ENCODE measurements at places on chromosomes 2 and 18. TPM values are rescaled to one million over a fixed set of nuclear protein-coding genes. Genes with fewer than 3 reads are reported as not detected.
A peak's percentile ranks its signal among the peaks of the same experiment; 100 is the strongest.

Gene RFTN2
- total RNA-seq: not detected

Gene COL4A4
- not detected for total RNA-seq

Gene SH3BP4
- 0.18 TPM for total RNA-seq

Gene UGT1A9
- total RNA-seq: not detected

Gene HTR2B
- not detected for total RNA-seq

Gene MOCOS
- total RNA-seq: 0.16 TPM

Gene TEX44
- total RNA-seq: not detected

- no peak overlapping the region for H3K4me3 ChIP-seq
- no peaks in the 10 kb centered on the region for H3K27me3 ChIP-seq
- no peaks in the 10 kb centered on the region for H3K4me1 ChIP-seq
Measured at GRCh38 chr2:117613101-117613500, 201.4 kb upstream of the DDX18 start.

GRCh38 chr2:206296128-206296527 lies 21.7 kb downstream of the ZDBF2 start:
- H3K36me3 ChIP-seq: peaks cover 19% of the 10 kb centered on the region
- H3K27me3 ChIP-seq: no peaks in the 10 kb centered on the region
- H3K4me1 ChIP-seq: no peaks in the 10 kb centered on the region
- no peak for DNase-seq
- H3K4me3 ChIP-seq: no peak overlapping the region

- H3K27ac ChIP-seq: no peak overlapping the region
- DNase-seq: no peak
- H3K36me3 ChIP-seq: peaks cover 25% of the 10 kb centered on the region
- peaks cover 41% of the 10 kb centered on the region for H3K4me1 ChIP-seq
Measured at GRCh38 chr2:30486655-30487054, 39.6 kb downstream of the LCLAT1 start.

GRCh38 chr2:37349231-37349860 lies 4.9 kb downstream of the QPCT start:
- no peak for DNase-seq
- H3K27ac ChIP-seq: no peak overlapping the region
- peaks cover 2% of the 10 kb centered on the region for H3K36me3 ChIP-seq

DNA sequence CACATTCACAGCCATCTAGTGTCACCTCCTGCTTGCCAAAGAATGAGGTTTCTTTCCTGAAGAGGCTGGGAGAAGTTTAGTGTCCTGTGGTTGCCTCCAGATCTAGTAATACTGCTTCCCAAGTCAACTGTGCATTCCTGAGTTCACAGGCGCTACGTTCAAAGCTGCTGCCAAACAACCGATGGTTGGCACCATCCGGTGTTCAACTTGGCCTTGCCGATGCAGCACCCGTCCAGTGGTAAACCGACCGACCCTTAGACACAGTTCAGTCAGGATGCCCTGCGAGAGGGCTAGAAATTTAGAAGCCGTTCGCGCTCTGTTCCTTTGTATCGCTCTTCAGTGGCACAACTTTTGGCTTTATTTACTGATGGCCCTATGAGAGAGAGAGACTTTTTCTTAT lies 28.6 kb downstream of the RMC1 start:
- H3K4me1 ChIP-seq: peaks cover 8% of the 10 kb centered on the region
- no peak overlapping the region for H3K27ac ChIP-seq

DNA sequence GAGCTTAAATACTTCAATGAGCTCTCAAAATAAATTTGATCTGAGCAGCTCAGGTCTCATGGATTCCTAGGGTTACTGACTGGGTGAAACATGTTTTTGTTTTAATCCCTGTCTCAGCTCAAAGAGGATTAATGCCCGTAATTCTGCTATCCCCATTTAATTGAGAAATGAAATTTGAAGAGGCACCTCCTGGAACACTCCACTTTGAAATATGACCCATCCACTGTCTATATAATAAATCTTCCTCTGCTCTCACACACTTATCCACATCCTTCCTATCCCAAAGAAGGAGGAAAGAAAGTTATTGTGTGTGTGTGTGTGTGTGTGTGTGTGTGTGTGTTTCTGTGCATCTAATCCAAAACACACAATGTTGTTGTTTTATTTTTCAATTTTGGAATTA lies 2082.4 kb upstream of the PIK3C3 start:
- DNase-seq: no peak
- H3K27ac ChIP-seq: no peak overlapping the region
- no peaks in the 10 kb centered on the region for H3K4me1 ChIP-seq
- H3K36me3 ChIP-seq: no peaks in the 10 kb centered on the region
- no peaks in the 10 kb centered on the region for H3K27me3 ChIP-seq

DNA sequence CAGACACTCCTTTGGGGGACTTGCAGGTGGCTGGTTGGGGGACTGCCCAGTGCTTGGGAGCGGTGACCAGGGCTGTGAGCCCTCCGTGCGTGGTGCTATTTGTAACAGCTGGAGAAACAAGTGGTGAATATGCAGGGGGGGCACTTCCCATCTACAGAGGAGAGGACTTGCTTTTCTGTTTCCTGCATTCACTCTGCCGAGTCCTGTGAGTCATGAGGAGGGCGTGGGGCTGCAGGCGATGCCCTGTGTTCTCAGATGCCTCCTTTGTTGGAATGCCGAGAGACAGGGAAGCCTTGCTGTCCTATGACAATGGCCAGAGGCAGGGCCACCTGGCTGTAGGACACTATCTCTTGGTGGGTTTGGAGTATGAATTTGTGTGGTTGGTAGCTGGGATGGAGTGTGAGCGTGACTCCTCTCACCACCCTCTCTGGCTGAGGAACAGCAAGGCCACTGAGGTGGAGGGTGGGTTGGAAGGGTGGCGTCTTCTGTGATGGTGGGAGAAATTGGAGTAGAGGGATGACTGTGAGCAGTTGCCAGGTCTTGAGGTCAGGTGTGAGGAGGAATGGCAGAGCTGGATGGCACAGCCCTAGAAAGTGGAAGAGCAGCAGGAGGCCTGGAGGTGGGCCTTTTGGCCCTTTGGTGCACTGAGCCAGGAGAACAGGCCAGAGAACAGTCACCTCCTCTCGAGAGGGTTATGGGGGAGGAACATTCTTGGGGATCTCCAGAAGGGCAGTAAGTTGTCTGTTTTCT lies 24.3 kb downstream of the FHOD3 start:
- DNase-seq: no peak
- H3K4me3 ChIP-seq: no peak overlapping the region
- H3K4me1 ChIP-seq: no peaks in the 10 kb centered on the region
- peaks cover 2% of the 10 kb centered on the region for H3K36me3 ChIP-seq
- H3K27ac ChIP-seq: no peak overlapping the region

GRCh38 chr2:173667415-173667814 lies 297.8 kb downstream of the SP3 start:
- H3K27me3 ChIP-seq: peaks cover 22% of the 10 kb centered on the region
- H3K4me1 ChIP-seq: no peaks in the 10 kb centered on the region
- H3K27ac ChIP-seq: no peak overlapping the region
- no peaks in the 10 kb centered on the region for H3K36me3 ChIP-seq
- DNase-seq: no peak

- H3K4me3 ChIP-seq: no peak overlapping the region
- H3K27me3 ChIP-seq: peaks cover 17% of the 10 kb centered on the region
- no peak overlapping the region for H3K27ac ChIP-seq
Measured at GRCh38 chr2:108171657-108172056, 68.1 kb upstream of the SULT1C3 start.

GRCh38 chr18:72652990-72653593 lies 109.0 kb upstream of the CBLN2 start:
- DNase-seq: peak; percentile 32
- no peaks in the 10 kb centered on the region for H3K4me1 ChIP-seq
- no peaks in the 10 kb centered on the region for H3K36me3 ChIP-seq
- no peak overlapping the region for H3K4me3 ChIP-seq

- no peak overlapping the region for H3K4me3 ChIP-seq
- no peaks in the 10 kb centered on the region for H3K36me3 ChIP-seq
- no peak overlapping the region for H3K27ac ChIP-seq
- peaks cover 1% of the 10 kb centered on the region for H3K4me1 ChIP-seq
- no peak for DNase-seq
Measured at GRCh38 chr2:152509772-152510491, 175.0 kb downstream of the FMNL2 start.

DNA sequence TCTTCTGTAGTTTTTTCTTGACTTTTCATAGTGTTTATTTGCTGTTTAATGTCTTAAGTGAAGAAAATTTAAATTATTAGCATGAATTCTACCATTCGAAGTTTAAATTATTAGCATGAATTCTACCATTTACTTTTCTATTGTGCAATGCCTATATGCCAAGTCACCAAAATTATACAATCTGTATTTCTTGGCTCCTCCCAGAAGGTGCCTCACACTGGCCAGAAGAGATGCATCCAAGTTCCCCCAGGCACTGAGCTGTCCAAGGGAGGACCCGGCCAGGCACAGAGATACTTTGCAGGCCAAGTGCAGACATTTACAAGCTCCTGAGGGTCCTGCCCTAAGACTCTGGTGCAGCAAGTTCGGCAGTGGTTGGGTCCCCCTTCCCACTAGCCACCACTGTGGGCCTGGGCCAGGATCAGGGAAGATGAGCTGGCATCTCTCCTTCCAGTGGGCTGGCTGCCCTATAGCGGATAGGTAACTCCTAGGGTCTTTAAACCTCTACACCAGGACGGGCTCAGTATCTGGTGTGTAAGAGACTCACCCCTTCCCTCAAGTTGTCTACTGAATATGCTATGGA lies 31.3 kb downstream of the TMEM247 start:
- no peaks in the 10 kb centered on the region for H3K27me3 ChIP-seq
- no peak overlapping the region for H3K27ac ChIP-seq
- DNase-seq: no peak
- peaks cover 10% of the 10 kb centered on the region for H3K36me3 ChIP-seq
- peaks cover 6% of the 10 kb centered on the region for H3K4me1 ChIP-seq

DNA sequence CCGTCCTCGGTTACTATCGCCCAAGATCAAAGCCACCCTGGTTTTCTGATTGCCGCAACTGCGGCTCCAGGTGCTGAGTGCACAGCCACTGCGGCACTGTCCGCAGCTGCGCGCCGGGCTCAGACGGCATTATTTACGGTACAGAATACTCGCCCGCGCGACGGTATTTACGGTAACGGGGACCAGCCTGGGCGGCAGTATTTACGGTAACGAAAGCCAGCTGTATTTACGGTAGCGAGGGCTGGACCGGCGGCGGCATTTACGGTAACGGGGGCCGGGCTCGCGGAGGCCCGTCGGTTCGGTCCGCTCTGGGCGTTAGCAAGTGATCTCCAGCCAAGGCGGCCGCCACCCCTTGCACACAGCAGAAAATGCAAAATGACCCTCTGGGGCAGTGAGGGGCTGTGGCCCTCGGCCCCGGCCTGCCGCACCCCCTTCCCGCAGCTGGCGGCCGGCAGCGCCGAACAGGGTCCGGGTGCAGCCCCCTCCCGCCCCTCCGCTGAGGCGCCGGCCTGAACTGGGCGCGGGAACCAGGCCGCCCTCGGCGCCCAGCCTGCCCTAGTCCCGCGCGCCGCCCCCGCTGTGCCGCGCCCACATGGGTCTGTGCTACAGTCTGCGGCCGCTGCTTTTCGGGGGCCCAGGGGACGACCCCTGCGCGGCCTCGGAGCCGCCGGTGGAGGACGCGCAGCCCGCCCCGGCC lies at the start of gene GNAL:
GNAL (plus strand) TSS at position 293 of the 697 bp plus-strand sequence; CDS start at position 593, 300 bp downstream.
- peak within 1 kb of the TSS; percentile 51 for H3K4me3 ChIP-seq
- H3K27me3 ChIP-seq: peaks cover 56% of the 10 kb centered on the region
- no peak within 1 kb of the TSS for H3K27ac ChIP-seq
- peak; percentile 67 for DNase-seq
- peaks cover 6% of the 10 kb centered on the region for H3K4me1 ChIP-seq

- H3K27me3 ChIP-seq: peaks cover 4% of the 10 kb centered on the region
- H3K4me1 ChIP-seq: no peaks in the 10 kb centered on the region
- no peak overlapping the region for H3K27ac ChIP-seq
Measured at GRCh38 chr2:120902592-120902991, 166.9 kb downstream of the GLI2 start.

GRCh38 chr2:24546669-24547068 lies 55.6 kb downstream of the NCOA1 start:
- peaks cover 11% of the 10 kb centered on the region for H3K4me1 ChIP-seq
- H3K36me3 ChIP-seq: peaks cover 40% of the 10 kb centered on the region
- H3K27ac ChIP-seq: no peak overlapping the region

DNA sequence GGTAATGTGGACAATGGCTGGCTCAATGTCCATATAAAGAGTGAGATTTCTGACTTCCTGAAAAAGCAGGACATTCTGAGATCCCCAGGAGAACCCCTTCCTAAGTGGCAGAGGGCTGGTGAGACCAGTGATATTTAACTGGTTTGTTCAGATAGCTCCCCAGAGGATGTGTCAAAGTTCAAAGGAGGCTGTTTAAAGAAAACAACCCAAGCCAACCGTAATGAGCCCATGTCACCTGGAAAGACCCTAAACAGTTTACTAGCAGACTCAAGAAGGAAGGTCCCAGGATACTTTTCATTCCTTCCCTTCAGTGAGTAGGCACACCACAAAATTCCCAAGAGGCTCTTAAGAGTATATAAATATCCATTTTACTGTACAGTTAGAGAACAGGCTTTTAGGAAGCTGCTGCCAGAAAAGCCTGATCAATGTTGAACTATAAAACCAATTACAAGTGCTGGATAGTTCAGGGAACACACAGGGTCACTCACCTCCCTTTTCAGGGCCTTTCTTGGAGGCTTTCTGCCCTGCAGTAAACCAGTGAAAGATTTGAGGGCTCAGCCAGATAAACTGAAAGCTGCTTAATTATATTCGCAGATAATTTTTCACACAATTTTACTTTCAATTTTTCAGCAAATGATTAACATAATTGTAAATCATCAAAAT lies 293.5 kb downstream of the ASXL3 start:
- H3K36me3 ChIP-seq: no peaks in the 10 kb centered on the region
- H3K27me3 ChIP-seq: no peaks in the 10 kb centered on the region
- no peak overlapping the region for H3K4me3 ChIP-seq

DNA sequence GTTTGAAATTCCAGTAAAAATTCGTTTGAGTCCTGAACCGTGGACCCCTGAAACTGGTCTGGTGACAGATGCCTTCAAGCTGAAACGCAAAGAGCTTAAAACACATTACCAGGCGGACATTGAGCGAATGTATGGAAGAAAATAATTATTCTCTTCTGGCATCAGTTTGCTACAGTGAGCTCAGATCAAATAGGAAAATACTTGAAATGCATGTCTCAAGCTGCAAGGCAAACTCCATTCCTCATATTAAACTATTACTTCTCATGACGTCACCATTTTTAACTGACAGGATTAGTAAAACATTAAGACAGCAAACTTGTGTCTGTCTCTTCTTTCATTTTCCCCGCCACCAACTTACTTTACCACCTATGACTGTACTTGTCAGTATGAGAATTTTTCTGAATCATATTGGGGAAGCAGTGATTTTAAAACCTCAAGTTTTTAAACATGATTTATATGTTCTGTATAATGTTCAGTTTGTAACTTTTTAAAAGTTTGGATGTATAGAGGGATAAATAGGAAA lies 80.7 kb downstream of the ACSL3 start:
- peaks cover 29% of the 10 kb centered on the region for H3K4me1 ChIP-seq
- peaks cover 36% of the 10 kb centered on the region for H3K36me3 ChIP-seq
- H3K27ac ChIP-seq: no peak overlapping the region
- no peaks in the 10 kb centered on the region for H3K27me3 ChIP-seq

- H3K36me3 ChIP-seq: no peaks in the 10 kb centered on the region
Measured at GRCh38 chr2:142153601-142154000, 22.8 kb upstream of the LRP1B start.

- DNase-seq: no peak
- H3K4me3 ChIP-seq: no peak overlapping the region
- H3K4me1 ChIP-seq: peaks cover 3% of the 10 kb centered on the region
- H3K36me3 ChIP-seq: peaks cover 4% of the 10 kb centered on the region
- no peak overlapping the region for H3K27ac ChIP-seq
Measured at GRCh38 chr2:115165529-115166109, 723.2 kb downstream of the DPP10 start.

Data from activated naive CD8-positive, alpha-beta T cell treated with anti-CD3 and anti-CD28 coated beads for 36 hours (primary cell).